Neural crest cell (in vitro differentiated cells): ENCODE measurements at places on chromosomes 4 and X.

DNA sequence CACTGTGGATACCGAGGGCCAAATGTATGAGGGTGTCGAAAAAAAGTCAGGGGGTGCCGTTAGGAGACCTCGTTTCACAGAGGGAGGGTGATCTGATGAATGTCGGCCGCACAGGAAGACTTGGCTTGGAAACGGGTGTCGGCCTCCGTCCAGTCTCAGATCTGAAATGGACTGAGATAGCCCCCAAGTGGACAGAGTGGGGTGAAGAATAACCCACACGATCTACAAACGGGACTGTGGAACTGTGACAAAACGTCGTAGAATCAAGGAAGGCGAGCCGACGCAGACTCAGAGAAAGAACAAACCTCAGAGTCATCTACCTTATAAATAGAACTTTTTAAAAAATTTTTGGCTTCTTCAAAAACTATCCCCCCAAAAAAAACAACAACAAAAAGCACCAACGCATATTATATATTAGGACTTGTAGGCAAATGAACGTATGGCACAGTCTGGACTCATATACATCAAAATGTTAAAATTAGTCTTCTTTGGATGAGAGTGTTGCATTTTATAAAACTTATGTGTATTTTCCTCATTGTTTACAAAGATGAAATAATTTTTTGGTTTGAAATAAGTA is 63.8 kb upstream of the IRF2 start:
- DNase-seq = peak; percentile 59

GRCh38 chr4:163662768-163663167 is 168.3 kb downstream of the TMA16 start:
- DNase-seq = no peak

GRCh38 chrX:19750028-19750782 is 137.2 kb downstream of the SH3KBP1 start:
- no peak for DNase-seq

GRCh38 chr4:121701263-121701662 is 4.5 kb upstream of the ANXA5 start:
- DNase-seq = no peak

- DNase-seq = no peak
Observed at GRCh38 chr4:17490575-17491059, 21.3 kb downstream of the QDPR start.

GRCh38 chr4:145541346-145541745 is 59.7 kb downstream of the SMAD1 start:
- no peak for DNase-seq

GRCh38 chrX:149638860-149639259 is 7.3 kb upstream of the TMEM185A start:
- DNase-seq = no peak

DNA sequence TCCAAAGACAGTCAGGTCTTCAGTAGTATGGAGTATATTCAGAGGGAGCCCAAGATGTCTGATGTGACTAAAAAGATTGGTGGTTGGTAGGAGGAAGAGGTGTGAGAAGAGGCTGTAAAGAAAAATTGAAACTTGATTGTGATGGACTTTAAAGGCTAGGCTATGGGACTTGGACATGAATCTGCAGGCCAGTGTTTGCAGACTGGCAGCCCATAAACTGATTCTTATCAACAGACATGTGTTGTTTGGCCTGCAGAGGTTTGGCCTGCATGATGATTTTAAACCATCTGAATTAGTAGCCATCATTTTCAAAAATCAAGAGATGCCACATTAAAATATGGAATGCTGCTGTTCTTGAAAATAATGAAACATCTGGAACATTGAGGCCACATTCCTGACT is 5.4 kb upstream of the AR start:
- DNase-seq = no peak

- no peak for DNase-seq
Observed at GRCh38 chr4:177008836-177009501, 216.2 kb upstream of the VEGFC start.

- DNase-seq = no peak
Observed at GRCh38 chr4:119299741-119300100, 22.2 kb downstream of the FABP2 start.

GRCh38 chr4:87882321-87882720 is 49.6 kb downstream of the MEPE start:
- no peak for DNase-seq

DNA sequence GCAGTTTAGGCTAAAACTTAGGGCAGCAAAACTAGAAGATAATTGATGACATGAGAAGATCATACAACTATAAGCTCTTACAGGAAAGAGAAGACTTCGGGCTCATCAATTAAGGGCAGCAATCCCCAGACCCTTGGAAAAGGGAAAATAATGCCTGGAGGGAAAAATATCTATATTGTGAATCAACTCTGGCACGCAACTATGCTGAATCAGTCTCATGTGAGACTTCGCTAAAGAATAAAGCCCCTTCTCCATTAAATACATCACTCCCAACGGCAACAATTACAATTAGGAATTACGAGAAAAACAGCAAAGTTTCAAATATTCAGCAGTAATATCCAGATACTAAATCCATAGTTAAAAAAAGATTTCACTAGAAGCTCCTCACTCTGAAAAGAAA is 2016.8 kb upstream of the IGFBP7 start:
- DNase-seq = no peak

DNA sequence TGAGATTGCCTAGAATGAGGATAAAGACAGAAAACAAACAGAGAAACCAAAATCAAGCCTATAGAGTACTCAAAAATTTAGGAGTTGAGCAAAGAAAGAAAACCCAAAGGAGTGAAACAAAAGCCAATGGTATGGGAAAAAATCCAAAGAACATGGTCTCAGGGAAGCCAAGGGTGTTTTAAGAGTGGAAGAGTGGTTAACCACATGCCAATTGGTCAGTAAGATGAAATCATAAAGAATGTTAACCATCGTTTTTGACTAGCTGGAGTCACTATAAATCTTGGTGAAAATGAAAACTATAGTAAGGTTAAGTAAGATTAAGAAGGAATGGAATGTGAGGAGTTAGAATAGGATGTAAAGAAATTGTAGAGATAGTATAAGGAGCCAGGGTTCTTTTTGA is 64.7 kb upstream of the RPL34 start:
- no peak for DNase-seq

DNA sequence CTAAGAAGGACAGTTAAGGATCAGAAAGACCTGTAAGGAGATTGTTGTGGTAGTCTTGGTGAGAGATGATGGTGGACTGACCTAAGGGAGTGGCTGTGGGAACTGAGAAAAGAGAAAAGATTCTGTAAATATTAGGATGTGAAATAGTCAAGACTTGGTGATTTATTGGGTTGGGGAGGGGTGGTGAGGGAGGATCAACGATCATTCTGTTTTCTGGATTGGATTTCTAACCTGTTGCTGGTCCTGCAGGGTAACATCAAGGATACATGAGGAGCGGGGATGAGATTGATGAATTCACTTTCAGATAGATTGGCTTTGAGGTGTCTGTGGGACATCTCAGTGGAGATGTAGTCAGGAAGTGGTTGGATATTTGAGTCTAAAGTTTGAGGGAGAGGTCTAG is 1.4 kb downstream of the PIN4 start:
- DNase-seq = no peak

DNA sequence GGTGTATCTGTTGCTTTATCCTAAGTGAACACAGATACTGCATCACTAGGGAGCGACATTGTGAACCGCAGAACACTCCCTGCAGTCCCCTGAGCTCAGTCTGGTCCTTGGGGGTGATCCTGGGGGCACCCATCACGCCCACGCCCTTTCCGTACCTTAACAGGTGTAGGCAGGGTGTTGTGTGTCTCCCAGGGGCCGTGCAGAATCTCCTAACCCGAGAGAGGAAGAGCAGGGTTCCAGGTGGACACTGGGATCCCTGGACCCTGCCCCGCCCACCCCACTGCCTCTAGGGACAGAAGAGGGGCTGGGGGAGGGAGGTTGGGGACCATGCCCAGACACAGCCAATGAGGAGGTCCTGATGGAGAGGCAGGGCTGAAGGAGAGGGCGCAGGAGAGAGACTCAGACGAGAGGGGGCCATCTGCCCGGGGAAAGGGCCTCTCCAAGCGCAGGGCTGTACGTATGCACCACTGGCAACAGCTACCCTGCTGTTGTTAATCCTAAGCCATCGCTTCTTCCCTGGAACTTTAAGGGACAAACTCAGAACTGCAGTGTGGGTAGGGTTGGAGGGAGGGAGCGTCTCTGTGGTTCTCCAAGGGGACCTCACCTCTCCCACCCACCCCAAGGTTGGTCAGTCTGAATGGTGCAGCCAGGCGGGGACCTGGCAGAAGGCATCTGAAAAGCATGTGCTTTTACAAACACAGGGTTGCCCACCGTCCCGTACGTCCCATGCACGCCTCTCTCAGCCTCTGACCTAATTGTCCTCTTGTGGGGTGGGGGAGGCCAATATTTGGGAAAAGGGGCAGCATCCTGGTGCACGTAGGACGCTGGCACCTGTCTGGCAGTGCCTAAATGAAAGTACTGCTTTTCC is 2.5 kb downstream of the P2RY8 start:
- no peak for DNase-seq

DNA sequence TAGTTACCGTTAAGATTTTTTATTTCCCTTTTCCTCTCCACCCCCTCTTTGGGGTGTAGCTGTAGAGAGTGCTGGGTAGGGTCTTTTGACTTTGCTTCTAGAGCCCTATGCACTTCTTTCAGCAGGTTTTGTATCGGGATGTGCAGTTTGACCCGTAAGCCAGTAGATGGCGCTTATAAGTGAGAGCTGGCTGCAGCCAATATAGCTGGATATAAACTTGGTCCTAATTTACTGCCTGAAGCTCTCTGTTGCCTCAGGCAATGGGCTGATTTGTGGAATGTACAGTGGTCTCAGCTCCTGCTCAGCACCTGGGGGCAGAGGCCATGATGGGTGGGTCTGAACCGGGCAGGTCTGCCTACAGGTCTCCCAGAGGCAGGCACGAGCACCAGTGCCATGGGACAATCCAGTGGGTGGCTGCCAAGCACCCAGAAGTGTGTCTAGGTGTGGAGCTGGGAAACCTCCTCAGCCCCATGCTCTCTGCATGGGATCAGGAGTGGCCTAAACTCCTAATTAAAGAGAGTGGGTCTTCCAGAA is 146.5 kb downstream of the SPANXN1 start:
- DNase-seq = no peak

- DNase-seq = no peak
Observed at GRCh38 chr4:152050106-152050505, 289.3 kb upstream of the GATB start.

GRCh38 chr4:4631150-4631549 is 89.3 kb upstream of the STX18 start:
- DNase-seq = no peak

DNA sequence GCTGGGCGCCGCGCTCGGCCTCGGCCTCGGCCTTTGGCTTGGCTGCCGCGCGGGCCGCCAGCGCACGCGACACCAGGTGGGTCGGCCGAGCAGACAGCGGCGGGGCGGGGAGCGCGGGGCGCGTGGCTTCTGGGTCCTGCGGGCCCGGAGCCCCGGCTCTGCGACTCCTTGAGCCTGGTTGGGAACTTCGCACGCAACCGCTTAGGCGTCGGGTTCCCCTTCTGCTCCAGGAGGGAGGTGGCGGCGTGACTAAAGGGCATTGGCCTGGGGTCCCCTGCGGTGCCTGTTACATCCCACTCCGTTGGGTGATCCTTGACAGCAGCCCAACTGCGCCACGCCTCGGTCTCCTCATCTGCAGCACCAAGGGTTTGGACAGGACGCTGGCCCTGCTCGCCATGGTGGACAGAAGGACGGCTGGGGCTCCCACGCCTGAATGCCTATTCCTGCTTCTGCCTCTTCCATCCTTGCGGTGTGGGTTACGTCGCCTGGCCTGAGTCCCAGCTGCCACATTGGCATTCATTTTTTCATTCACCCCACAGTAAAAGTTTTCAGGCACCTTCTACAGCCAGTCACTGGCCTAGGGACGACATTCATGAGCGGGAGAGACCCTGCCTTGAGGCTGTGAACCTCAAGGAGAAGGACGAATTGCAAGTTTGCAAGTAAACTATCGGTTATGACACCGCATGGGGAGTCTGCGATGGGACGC is 631 bp downstream of the EVC start:
- peak; percentile 19 for DNase-seq

DNA sequence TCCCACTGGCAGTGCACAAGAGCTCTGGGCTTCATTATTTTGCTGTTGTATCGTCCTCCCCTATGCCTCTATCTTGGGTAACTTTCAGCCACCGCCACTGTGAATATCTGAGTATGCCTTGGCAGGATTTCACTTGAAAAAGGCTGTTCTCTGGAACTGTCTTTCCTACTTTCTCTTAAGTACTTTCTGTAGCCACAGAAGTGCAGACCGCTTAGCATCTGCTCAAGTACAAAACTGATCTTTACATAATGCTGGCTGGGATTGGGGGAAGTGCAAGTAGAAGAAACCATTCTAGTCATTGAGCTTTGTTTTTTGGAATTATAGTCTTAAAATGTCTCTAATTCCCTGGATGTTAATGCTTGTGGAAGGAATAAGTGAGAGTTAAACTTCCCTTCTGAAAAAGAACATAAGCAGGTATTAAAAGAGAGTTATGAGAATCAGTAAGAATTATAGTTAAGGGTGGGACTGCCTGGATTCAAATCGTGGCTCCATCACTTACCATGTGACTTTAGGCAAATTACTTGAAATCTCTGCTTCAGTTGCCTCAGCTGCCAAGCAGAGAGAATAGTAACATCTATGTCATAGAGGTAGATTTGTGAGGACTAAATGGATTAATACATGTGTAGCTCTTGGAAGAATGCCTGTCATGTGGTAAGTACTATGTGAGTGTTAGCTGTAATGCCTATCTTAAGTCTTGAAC is 77.5 kb downstream of the MID1IP1 start:
- no peak for DNase-seq

GRCh38 chr4:70589785-70590184 is 2.3 kb upstream of the AMBN start:
- no peak for DNase-seq

GRCh38 chr4:64272432-64272831 is 136.8 kb downstream of the TECRL start:
- no peak for DNase-seq

- no peak for DNase-seq
Observed at GRCh38 chr4:55001538-55001937, 123.9 kb downstream of the KDR start.

DNA sequence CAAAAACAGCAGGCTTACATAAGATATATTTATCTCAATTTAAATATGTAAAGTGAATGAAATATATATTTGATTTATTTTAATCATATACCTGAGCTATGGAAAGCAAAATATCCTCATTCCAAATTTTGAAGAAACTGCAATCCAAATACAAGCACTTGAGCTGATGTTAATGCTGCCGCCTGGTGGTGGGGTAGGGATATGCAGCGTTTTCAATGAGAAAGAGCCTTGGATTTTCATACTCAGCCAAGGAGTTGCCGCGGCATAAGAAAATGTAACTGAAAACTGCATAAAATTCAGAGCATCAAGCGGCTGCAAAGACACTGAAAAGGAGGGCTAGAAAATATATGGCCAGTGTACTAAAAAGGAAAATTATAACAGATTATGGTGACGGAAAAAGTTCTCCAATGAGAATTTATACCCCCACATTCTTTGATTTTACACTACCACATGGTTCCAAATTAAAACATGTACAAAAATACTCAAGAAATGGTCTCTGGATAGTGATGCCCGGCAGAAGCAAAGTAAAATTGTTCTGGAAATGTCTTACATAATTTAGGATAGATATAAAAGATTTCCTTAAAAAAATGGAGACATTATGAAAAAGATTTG is 660.3 kb upstream of the PITX2 start:
- peak; percentile 62 for DNase-seq
